IPS DF 6.9 (cell line): ENCODE measurements at places on chromosomes 7 and 10.

- no peak for DNase-seq
Observed at GRCh38 chr7:142496545-142496991, 238.7 kb upstream of the PRSS58 start.

GRCh38 chr10:22672319-22673090 is 41.9 kb downstream of the PIP4K2A start:
- DNase-seq = no peak

GRCh38 chr7:106640368-106641141 is 20.4 kb downstream of the CCDC71L start:
- no peak for DNase-seq

- no peak for DNase-seq
Observed at GRCh38 chr7:144784943-144785342, 50.9 kb downstream of the TPK1 start.

GRCh38 chr7:44111761-44112160 is 7.6 kb downstream of the AEBP1 start:
- DNase-seq = no peak

- no peak for DNase-seq
Observed at GRCh38 chr10:22647244-22647643, 67.1 kb downstream of the PIP4K2A start.

- no peak for DNase-seq
Observed at GRCh38 chr7:117825132-117825531, 48.1 kb downstream of the CTTNBP2 start.

GRCh38 chr10:6838118-6838517 is 258.0 kb upstream of the PRKCQ start:
- DNase-seq = no peak

DNA sequence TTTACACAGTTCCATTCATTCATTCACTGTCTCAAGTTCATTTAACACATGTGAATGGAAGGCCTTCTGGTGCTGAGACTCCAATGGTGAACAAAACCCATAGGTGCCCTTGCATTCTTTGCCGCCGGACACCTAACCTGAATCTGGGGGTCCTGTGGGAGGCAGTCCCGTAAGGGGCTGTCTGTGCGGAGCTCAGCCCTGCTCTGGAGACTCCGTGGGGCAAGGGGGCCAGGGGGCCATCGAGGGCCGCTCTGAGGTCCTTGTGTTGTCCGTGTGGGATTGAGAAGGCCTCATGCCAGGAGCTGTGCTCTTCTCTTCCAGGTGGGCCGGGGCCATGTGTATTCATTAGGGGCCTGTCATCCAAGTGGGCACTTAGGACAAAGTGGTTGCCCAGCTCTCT is 15.3 kb downstream of the PTPRE start:
- no peak for DNase-seq

DNA sequence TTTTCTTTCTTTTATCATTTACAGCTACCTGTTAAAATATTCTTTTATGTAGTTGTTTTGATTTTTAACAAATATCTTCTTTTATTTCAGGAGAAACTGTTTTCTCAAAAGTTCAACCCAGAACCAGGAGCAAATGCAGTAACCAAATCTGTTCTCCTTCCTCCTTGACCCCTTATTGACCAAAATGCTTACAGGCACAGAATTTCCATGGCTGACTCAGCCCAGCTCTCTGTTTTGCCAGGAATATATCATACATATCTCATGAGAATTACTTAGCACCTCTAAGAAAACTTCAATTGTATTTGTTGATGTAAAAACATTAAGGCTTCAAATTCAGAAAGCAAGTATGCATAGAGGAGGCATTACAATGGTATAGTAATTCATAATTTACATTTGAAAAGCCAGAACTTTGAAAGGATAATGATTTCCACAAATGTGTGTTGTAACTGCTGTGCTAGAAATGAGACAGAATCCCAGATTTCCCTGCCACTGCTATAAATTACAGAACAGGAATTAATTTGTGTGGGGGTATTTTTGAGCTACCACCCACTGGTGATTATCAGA is 2.2 kb downstream of the GSAP start:
- no peak for DNase-seq

GRCh38 chr7:95545007-95545615 is 51.2 kb downstream of the PDK4 start:
- no peak for DNase-seq

DNA sequence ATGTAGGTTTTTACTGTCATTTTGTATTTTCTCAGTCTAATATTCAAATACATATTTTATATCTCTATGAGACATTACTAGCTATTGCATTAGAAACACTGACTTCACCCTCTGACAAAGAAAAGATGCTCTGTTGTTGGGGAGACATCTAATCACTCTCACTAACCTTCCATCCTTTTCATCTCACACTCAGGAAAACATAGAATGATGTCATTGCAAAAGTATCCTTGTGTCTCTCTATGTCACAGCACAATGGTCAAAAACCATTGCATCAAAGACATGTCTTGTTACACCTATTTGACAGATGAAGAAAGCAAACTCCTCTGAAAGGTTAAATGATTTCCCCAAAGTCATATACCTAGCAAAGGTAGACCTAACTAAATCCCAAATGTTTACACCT is 231.3 kb upstream of the PTN start:
- DNase-seq = no peak

- no peak for DNase-seq
Observed at GRCh38 chr10:53754596-53755250, 982.1 kb upstream of the MBL2 start.

DNA sequence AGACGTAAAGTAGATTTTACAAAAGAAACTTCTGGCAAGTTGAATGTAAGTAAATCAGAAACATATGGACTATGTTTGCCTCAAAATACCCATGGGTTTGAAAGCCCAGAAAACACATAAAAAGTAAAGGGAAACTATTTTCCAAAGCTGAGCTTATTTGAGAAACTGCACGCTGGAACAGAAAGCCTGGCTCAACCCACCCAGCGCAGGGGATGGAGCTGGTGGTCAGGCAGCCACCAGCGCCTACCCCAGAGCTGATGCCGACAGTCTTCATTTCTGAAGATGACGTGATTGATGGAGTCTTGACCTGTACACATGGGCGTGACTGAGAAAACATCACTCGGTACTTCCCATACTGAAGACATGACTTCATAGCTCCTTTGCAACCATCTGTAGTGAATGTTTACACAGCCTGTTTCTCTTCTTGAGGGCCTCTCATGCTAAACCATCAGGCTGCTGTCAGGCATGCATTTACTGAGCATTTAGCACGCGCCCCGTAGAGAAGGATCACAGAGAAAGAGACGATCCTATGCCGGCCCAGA is 232.6 kb upstream of the AUTS2 start:
- DNase-seq = no peak

GRCh38 chr7:27641581-27642230 is 21.0 kb downstream of the HIBADH start:
- DNase-seq = no peak

GRCh38 chr7:84722086-84722485 is 464.8 kb downstream of the SEMA3D start:
- no peak for DNase-seq

GRCh38 chr7:12719141-12719919 is 31.9 kb downstream of the ARL4A start:
- DNase-seq = no peak

GRCh38 chr7:83036721-83037380 is 125.8 kb downstream of the PCLO start:
- DNase-seq = no peak

DNA sequence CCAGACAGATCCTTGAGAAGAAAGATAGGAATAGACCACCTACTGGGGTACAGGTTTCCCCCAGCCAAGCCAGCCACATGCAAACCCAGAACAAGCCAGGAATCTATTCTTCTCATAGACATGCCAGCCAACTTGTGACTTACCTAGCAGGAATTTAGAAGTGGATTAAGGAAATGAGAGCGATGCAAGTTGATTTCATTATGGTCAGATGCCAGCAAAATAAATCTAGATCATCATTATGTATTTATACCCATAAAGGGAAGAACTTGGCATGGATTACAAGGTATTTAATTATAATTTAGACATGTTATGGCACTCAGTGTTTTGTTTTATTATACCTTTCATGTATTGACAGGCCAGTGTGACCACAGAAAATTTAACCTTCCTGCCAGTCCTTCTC is 32.8 kb downstream of the SLC35G1 start:
- DNase-seq = no peak

DNA sequence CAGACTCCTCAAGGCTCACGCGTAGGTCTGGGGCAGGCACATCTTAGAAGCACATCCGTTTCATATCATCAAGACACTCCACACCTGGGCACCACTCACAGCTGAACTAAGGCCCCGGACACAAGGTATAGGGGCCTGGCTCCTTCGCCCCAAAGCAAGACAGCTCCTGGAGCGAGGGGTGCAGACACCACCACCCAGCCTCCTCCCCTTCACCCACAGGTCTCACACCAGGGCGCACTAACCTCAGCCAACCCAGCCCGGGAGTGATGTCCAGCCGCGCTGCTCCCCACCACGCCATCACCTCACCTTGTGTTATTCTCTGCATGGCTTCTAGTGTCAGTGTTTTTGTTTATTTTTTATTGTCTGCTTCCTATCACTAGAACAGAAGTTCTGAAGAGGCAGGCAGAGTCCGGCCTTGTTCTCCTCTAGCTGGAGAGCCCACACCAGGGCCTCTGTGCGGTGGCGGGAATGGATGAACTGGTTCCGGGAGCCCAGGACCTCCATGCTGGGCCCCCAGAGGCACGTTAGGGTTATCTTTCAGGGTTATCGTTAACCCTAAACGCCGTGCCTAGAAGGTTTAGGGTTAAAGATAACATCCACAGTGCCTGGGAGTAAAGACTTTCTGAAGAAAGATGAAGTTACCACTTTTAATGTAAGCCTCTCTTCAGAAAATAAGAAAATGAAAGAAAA is 21.8 kb downstream of the BRI3 start:
- DNase-seq = no peak

- no peak for DNase-seq
Observed at GRCh38 chr7:36367561-36368077, 22.0 kb upstream of the ANLN start.

DNA sequence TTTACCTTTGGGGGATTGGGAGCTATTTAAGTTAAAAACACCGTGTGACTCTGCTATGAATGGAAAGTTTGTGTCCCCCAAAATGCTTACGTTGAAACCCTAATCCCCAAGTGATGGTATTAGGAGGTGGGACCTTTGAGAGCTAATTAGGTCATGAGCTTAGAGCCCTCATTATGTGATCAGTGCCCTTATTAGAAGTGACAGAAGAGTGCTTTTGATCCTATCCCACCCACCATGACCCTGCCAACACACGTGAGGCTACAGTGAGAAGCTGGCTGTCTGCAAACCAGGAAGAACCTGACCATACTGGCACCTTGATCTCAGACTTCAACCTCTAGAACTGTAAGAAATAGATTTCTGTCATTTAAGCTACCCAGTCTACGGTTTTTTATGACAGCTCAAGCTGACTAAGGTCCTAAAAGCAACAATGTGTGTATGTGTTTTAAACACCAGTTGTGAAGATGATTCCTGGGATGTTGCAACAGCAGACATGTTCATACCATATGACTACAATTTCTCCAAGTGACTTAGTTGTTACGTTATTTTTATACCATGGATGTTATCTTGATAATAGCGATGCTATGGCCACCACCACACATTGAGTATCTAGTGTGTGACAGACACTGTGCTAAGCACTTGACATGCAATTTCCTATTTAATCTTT is 124.4 kb downstream of the PIP4K2A start:
- DNase-seq = no peak

DNA sequence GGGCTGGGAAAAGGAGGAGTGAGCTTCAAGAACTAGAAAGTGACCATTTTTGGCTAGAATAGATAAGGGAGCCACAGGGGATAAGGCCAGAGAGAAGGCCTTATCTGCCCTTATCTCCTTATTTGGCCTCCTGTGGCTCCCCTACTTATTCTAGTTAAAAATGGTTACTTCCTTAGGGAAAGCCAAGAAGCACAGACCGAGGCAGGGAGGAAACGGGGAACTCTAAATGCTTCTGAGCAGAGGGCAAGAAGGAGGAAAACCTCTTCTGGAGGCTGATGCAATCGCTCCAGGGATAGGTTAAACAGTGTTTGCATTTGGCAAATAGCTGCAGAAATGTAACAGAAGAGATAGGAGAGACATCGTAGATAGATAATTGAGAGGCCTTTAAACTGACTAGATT is 18.6 kb downstream of the NRP1 start:
- DNase-seq = no peak

DNA sequence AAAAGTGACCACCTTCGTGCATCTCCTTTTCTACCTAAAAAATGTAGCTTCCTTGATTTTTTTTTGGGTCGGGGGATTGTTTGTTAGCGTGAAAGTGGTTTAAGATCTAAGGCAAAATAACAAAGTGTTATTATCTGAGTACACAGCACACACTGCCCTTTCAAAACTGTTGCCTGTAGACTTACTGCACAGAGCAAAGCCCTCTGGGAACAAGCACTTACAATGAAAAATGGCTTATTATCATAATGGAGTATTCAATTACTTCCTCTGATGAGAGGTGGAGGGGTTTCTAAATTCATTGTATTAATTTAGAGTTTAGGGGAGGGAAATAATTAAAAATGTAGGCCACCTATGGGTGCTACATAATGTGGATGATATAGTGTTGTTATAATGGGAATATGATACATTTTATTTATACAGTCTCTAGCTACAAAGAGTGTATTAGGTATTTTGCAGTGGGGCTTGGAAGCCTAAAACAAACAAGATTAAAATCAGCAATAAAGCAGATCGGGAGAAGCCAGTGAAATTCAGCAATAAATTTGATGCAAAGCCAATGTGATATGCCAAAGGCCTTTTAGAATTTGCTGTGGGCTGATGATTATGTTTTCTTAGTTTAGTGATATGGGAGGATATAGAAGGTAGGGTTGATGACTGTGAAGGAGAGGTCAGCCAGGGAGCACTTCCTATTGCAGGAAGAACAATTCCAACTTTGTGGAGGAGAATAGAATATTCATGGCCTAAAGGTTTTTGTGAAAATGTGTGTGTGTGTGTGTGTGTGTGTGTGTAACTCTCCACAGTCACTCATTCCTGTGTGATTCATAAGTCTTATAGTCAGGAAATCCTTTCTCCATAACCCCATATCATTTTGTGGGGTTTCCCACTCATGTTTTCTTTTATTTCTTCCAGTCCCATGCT is 17.7 kb upstream of the EXOC4 start:
- DNase-seq = no peak

DNA sequence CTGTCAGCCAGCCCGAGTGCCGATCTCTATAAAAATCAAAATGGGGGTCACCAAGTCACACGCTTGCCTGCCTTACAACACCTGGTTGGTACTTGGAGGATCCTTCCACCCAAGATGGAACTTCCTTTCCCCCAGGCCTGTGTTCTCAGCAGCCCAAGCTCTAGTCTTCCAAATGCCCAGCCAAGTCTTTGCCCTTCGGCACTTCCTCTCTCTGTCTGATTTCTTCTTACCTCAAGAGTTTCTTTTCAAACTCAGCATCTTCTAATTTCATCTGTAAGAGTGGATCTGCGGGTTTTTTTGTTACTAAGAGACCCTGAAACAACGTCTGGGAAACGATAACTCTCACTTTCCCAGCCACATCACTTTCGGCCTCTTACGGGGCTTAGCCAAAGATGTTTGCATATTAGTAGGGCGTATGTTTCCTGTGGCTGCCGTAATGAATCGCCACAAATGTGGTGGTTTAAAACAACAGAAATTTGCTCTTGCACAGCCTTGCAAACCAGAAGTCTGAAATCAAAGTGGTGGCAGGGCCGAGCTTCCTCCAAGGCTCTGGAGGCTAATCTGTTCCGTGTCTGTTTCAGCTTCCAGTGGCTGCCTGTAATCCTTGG is 219.9 kb downstream of the TCF7L2 start:
- DNase-seq = no peak
